BJ (cell line): ENCODE measurements at places on chromosomes 5 and 9. TPM values are rescaled to one million over a fixed set of nuclear protein-coding genes. Genes with fewer than 3 reads are reported as not detected.

Gene NPR2
- polyA plus RNA-seq = 30.1 and 33.4 TPM in 2 replicates

Gene ORM2
- polyA plus RNA-seq = not detected in 2 replicates

Gene FOXD4L4
- not detected in 2 replicates for polyA plus RNA-seq

Gene ADAMTS12
- 25.6 and 30.1 TPM in 2 replicates for polyA plus RNA-seq

- DNase-seq = no peak
Measured at GRCh38 chr5:119948162-119948561, 318.8 kb downstream of the FAM170A start.

DNA sequence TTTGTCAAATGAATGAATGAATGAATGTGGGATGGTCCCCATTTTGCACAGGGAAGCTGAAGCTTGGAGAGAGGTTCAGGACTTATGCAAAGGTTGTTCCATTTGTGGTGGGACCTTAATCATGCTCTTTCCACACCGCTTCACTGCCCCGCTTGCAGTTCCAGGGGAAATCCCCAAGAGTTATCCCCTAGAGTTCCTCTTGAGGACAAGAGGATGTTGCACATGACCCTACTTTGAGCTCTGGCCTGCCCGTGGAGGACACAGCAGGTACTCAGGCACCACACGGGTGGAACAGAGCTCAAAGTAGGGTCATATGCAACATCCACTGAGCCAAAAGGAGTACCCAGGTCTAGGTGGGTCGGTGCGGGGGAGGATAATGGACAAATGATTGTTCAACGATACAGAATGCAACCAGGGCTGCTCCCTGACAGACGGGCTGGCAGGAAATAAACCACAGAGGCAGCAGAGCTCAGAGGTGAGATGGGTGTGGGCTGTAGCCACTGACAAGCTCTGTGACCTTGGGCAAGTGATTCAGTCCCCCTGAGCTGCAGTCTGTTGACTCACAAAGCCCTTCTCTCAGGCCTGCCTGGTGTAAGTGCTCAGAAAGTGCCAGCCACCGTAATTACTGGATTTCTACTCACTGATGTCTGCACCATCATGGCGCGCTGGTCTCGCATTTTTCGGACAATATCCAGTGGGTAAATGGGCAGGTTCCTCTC, 60.3 kb upstream of the EPB41L4B start:
- DNase-seq = no peak
